ENCODE measurements at places on chromosomes 3 and 15.
A peak's percentile ranks its signal among the peaks of the same experiment; 100 is the strongest.

DNA sequence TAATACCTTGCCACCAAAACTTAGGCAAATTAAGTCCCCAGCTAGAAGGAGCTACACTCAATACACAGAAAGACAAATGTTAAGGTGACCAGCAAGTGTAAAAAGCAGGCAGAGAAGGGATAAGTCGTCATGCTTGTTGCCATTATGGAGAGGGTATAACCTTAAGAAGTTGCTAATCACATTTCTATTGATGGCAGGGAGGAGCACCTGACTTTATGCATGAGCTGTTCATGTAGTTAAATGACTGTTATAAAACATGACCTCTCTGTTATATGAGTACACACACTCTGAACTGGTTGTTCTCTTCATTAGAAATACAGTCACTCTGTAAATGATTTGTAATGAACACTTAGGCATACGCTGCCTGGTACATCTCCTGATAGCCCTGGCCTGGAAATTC, 6.6 kb upstream of the CCNL1 start:
- DNase-seq, result no peak

GRCh38 chr3:157958457-157958856, 147.8 kb downstream of the SHOX2 start:
- peak; percentile 5 for DNase-seq

DNA sequence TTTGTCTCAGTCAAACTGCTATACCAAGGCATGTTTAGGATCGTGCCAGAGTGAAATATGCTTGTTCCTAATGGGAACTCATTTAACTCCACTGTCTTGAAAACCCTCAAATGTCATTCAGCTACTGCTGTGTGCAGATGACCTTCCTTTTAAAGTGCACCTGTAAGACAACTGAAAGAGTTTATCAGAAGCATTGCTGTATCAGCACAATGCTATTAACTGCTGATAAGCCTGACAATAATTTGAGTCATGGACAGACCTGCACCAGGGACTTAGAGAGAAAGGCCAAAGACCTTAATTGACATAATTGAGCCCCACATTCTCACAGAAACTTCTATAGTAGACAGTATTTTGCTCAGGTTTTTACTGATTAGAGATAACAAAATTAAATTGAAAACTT, 557.9 kb downstream of the DIPK2A start:
- no peak for DNase-seq

- DNase-seq, result no peak
Measured at GRCh38 chr3:78725703-78726246, 1042.0 kb downstream of the ROBO1 start.

DNA sequence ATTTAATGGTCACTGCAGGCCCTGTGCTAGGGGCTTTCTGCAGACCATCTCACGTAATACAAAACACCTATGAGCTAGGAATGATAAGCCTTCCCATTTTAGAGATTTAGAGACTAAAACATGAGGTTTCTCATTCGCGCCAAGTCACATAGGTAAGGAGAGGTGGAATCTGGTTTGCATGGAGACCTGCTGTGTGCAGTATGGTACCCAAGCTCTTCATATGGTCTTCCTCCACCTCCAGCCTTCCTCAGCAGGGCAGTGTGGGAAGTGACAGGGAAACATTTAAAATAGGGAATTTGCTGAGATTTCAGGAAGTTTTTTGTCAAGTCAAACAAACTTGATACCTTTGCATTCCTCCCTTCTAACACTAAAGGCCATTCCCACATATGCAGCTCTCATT, 337.6 kb downstream of the IL20RB start:
- no peak for DNase-seq

- DNase-seq, result no peak
Measured at GRCh38 chr3:23994244-23994569, 49.1 kb downstream of the NR1D2 start.

DNA sequence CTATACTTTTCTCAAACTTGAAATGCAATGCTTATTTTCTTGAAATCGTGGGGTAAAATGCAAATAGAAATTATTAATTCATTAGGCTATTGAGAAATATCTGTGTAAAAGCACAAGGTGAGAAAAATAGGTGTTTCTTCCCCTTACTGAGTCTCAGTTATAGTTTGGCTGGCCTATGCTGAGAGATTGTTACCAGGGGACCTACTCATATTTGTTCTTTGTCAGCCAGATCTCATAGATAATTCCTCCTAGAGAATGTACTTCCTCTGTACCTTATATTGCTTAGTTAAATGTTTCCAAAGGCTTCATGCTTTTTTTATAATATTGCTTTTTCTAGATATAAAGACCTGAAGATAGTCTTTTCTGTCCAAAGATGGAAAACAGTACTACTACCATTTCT, 60.0 kb upstream of the TRPC1 start:
- DNase-seq, result no peak

- no peak for DNase-seq
Measured at GRCh38 chr15:31344266-31344665, 17.6 kb downstream of the KLF13 start.

DNA sequence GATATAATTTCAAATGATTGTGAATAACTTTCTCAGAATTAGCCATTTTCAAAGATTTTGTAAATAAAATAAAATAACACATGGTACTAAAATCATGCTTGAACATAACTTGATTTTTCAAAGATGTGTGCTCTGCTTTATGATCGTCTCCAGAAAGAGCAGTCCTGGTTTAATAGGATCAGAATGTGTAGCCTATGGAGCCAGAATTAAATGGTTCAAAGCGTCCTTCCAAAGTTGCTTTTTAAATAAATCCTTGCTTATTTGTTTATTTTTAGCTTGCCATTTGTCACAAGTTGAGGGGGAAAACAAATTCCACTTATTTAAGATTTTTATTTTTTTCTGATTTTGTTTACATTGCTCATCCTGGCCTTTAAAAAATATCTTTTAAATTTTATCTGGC, 123.7 kb upstream of the SPRED1 start:
- DNase-seq, result peak; percentile 18

DNA sequence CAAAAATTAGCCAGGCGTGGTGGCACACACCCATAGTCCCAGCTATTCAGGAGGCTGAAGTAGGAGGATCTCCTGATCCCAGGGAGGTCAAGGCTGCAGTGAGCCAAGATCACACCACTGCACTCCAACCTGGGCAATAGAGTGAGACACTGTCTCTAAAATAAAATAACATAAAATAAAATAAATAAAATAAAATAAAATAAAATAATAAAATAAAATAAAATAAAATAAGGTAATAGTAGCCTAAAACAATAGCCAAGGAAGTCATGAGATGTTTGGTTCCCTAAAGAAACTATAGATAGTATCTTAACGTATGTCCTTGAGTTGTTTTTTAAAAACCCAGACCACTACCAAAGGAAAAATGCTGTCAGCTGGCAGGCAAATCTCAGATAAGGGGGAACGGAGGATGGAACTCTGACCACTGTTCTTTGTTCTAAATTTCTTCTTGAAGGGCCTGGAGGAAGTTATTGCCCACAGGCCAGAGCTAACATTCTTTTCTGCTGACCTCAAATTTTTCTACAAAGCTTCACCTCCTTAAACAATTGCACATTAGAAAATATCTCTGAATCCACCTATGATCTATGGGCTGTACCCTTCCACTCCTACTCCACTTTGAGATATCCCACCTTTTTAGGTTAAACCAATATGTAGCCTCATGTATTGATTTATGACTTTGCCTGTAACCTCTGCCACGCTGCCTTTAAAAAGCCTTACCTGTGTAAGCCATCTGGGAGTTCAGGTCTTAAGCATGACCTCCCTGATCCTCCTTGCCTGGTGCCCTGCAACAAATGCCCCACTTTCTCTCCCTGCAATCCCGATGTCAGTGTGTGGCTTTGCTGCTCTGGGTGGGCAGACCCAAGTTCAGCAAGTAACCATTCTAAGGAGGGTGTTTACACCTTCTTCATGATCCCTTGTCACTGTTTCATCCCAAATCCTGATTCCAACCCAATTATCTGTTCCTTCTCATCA, 126.2 kb upstream of the BHLHE40 start:
- no peak for DNase-seq

- peak; percentile 91 for DNase-seq
Measured at GRCh38 chr3:40580494-40581091, 55.8 kb downstream of the ZNF621 start.

GRCh38 chr3:155402656-155403055, 109.2 kb upstream of the STRIT1 start:
- no peak for DNase-seq

- no peak for DNase-seq
Measured at GRCh38 chr3:195236801-195237570, 34.0 kb downstream of the XXYLT1 start.

- DNase-seq, result peak; percentile 86
Measured at GRCh38 chr3:36944641-36945270, at the start of gene TRANK1. TSS of gene TRANK1 (minus strand) at chr3:36945054. CDS start at chr3:36944809, 245 bp downstream.

GRCh38 chr3:54087581-54088410, 34.6 kb upstream of the CACNA2D3 start:
- peak; percentile 72 for DNase-seq

DNA sequence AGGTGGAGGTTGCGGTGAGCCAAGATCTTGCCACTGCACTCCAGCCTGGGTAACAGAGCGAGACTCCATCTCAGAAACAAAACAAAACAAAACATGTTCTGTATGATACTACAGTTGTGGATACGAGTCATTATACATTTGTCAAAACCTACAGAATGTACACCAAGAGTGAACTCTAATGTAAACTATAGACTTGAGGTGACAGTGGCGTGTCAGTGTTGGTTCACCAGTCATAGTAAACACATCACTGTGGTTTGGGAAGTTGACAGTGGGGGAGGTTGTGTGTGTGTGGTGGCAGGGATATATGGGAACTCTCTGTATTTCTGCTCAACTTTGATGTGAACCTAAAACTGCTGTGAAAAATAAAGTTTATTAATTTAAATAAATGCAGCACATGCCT, 33.0 kb upstream of the GNB5 start:
- no peak for DNase-seq

DNA sequence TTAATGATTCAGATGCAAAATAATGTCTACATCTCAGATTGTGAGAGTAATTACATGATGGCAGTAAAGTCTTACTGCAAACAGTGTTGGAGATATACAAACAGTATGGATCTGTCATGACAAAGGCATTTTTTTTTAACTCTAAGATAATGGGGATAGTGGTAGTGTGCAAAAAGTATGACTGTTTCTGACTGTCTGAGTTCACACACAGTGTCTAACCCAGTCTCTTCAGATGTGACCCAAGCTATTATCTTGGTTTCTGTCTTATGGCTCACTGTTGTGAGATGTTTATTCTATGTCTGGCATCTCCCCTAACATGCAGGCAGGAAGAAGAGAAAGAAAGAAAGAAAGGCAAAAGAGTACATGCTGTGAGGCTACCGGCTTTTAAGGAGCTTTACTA, 17.0 kb downstream of the RPL39L start:
- DNase-seq, result no peak

DNA sequence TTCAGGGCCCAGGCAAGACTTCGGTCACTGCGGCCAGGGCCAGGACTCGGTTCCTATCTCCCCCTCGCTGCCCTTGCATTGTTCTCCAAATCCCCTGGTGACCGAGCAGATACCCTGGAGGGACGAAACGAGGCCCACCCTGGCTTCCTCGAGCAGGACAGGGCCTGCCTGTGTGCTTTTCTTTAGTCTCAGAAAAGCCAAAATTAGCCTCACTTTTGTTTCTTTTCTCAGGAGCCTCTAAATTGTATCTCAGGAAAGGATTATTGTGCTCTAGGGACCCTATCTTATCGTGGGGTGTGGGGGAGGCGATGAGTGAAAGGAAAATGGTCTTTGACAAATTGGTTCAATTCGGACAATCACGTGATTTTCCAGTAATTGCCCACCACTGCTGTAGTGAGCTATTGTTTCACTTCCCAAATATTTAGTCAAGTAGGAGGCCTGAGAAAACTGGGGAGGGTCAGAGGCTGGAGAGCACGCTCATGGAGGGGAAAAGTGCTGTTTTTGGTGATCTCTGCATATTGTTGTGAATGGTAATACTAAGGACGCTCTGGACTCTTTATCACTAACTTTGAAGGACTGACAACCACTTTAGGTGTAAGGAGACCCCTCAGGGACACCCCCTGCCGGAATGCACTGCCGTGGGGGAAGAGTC, 61.6 kb downstream of the TMEM44 start:
- DNase-seq, result no peak

- no peak for DNase-seq
Measured at GRCh38 chr3:114707252-114707860, 413.5 kb downstream of the TIGIT start.

DNA sequence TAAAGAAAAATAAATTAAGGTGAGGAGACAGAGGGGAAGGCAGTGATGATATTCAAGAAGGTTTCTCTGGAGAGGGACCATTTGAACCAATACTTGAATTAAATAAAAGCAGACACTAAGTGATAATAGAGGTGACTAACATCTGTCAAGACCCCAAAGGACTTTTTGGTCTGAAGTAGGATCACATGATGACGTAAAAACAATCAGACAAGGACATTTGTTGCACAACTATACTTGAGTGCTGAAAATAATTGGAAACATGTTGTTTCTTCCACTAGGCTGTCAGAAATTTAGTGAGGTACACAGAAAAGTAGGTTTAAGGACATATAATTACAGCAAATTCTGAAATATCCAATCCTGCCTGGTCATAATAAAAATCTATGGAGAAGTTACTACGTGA, 179.5 kb downstream of the WNT5A start:
- DNase-seq, result no peak
